T-helper 22 cell (primary cell): ENCODE measurements at places on chromosomes 11 and 22.

GRCh38 chr22:32660292-32660691, 141.2 kb upstream of the TIMP3 start:
- DNase-seq, result no peak

- DNase-seq, result no peak
Measured at GRCh38 chr11:118877487-118878162, 6.1 kb upstream of the CXCR5 start.

DNA sequence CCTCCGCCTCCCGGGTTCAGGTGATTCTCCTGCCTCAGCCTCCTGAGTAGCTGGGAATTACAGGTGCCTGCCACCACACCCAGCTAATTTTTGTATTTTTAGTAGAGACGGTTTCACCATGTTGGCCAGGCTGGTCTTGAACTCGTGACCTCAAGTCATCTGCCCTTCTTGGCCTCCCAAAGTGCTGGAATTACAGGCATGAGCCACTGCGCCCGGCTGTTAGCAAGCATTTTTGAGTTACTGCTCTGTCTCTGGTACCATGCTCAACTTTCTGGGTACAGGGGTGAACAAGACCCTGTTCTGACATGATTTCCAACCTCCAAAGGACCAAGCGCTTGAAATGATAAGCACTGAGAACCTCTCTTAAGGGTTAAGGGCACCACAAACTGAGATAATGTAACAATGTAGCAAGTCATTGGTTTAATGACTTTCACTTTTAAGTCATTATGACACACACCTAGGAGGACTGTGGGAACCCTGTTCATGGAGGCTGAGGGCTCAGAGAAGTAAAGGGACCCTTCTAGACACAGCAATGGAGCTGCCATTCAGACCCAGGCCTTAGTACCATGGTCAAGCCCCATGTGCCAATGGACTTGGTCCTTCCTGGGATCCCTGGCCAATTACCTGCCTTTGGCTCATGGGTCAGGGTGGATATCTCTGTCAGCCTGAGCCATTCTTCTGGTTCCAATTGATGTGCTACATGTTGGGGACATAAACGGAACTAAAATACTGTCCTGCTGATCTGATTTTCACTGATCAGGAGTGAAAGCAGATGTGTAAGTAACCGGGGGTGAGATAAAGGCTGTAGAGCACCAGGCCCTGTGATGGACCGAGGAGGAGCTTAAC, 11.6 kb downstream of the SLC3A2 start:
- DNase-seq, result no peak

GRCh38 chr11:114433376-114433775, 5.9 kb upstream of the REXO2 start:
- DNase-seq, result no peak

DNA sequence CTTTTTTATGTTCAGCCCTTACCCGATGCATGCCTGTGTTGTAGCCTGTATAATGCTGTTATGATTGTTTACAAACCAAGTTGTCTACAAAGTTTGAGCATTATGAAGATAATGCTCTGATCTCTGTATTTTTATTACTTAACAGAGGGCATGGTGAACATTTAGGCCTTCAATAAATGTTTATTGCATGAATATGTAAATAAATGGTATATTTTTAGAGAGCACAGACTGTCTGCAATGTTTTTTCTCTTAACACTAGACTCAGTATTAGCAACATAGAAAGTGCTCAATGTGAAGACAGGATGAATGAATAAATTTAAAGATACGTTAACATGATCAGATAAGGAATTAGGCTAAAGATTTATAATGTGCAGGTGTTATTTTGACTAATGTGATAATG, 130.9 kb downstream of the UVRAG start:
- no peak for DNase-seq

GRCh38 chr11:46450846-46451477, 59.4 kb upstream of the CHRM4 start:
- no peak for DNase-seq

DNA sequence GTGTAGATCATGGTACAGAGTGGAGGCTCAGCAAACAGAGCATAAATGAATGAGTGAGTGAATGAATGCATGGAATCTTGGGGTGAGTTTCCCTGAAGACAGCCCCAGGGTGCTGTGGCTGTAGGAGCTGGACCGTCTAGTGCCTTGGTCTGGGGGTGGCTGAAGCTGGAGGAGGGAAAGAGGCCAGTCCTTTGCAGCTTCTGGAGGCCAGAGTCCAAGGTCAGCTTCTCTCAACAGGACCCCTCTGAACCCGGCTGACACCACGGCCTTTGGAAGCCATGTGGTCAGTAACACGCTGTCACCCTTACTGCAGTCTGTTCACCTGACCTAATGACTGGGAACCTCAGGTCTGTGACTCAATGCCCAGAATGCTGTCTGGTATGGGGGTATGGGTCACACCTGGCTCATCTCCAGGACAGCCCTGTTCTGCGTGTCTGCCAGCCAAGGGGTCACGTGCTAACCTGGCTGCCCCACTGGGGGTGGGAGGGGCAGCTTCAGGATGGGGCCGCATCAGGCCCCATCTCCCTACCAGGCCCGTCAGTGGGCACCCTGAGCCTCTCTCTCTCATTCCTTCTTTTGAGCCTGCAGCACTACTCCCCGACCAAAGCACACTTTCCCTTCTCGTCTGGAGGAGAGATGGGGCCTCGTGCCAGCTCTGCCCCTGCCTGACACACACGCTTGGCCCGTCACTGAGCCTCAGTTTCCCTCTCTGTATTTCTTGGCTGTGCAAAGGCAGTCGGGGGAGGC, 24.1 kb upstream of the CHKA start:
- no peak for DNase-seq

DNA sequence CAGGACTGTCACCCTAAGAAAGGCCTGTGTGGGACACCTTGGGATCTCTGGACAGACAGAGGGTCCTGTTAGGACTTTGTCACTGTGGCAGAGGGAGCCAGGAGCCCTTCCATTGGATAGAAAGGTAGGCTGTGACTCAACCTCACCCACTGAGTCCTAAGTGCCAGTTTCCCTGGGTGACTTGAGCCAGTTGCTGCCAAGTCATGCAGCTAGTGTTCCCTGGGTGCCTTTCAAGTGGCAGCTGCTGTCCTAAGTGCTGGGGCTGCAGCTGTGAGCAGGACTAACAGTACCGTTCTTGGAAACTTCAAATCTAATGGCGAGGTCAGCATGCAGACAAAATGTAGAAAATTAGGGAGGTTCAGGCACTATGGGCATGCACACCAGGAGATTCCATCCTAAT, 393.7 kb downstream of the TMEM135 start:
- no peak for DNase-seq

- no peak for DNase-seq
Measured at GRCh38 chr22:44068422-44069191, 44.5 kb downstream of the PARVB start.

DNA sequence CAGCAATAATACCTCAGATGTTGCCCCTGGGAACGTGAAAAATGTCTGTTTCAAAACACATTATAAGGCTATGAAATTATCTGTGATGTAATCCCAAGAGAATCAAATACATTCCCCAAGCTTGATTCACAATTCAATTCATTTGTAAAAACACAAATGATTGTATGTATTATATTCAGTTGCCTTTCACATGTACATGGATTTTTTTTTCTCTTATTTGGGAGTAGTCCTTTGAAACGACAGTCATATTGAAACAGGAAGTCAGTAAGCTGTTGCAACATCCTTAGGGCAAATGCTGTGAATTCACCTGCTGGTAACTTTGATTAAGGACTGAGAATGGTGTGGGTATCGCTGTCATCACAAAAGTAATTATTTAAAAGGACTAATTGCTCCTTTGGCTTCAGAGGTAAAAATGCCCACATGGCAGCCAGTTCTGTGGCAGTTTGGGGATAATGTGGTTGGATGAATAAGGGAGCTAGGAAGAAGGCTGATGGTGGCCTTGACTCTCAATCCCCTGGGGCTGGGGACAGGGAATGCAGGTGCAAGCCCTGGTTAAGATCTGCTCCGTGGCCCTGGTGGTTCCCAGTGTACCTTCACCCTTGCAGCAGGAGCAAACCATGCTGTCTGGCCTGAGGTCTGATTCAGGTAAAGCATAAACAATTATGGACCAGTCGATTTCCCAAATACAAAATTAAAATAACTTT, 13.2 kb downstream of the EHF start:
- DNase-seq, result no peak

DNA sequence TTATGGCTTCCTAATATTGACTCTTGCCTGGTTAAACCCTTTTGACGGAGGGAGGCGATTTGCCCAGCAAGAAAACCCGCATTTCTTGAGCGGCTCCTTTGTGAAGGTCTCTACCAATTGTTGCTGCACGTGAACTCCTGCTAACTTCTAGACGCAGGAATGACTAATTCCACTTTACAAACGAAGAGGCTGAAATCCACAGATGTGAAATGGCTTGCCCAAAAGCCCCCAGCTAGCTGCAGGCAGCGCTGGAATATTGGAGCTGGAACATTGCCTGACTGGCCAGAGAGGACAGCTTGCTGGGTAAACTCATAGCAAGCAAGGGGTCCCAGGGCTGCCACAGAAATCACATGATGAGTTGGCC, 542 bp downstream of the GCAT start:
- DNase-seq, result no peak

GRCh38 chr11:123080015-123080414, 18.1 kb upstream of the HSPA8 start:
- DNase-seq, result no peak

DNA sequence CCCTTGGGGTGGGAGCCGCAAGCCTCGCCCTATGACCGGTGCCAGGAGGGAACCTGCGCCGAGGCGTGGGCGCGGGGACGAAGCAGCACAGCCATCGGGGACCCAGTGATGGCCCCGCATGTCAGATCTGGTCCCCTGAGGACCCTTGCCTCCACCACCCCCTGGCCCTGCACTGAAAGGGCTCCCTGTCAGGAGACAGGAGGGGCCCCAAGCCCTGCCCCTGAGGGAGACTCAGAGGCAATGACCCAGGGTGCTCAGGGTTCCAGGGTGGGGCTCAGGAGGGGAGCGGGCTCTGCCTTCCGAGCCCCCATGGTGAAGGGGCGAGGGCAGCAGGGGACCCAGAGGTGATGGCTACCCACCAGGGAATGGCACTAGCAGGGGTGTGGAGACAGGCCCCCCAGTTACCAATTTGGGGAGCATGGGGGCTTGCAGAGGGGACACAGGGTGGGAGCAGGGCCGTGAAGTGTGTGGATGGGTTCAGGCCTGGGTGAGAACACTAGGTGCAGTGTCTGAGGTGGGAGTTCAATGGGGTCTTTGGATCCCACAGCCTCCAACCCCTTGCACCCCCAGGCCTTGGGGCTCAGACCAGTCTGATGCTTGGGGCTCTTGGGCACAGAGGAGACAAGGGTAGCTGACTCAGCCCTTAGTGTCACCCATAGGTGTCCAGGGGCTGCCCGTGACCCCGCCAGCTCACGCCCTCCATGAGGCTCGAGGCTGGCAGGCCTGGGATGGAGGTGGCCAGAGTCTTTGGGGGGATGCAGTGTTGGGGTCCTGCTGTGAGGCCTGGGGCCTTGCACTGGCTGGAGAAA, 499 bp downstream of the LRRC56 start:
- DNase-seq, result no peak

- no peak for DNase-seq
Measured at GRCh38 chr11:19218216-19218615, 16.4 kb upstream of the CSRP3 start.

- DNase-seq, result no peak
Measured at GRCh38 chr11:93278976-93279375, 51.6 kb upstream of the DEUP1 start.

DNA sequence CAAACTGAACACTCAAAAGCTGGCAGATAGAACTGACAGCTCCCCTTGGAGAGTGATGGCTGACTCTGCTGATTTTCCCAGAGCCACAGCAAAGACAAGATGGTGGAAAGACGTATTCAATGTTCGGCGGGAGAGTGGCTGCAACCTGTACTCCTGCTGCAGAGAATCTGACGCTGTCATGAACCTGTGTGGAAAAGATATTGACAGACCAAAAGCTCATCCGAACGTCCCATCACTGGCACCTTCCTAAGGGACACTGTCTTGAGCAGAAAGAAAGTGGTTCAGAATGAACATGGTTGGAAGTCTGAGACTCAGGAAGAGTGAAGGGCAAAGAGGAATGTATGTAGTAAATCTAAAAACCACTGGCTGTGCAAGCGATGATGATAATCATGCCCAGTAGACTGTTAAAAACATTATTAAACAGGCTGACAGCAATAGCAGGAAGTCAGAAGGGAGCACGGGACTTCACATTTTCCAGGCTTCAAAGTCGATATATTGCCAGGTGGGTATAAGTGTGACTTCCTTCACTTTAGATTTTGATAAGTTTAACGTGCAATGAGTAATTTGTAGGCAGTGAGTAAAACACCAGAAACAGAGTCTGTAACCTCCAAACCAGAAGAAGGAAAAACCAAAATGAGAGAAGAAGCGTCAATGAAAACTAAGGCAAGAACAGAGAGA, 6.2 kb upstream of the IL17REL start:
- no peak for DNase-seq

DNA sequence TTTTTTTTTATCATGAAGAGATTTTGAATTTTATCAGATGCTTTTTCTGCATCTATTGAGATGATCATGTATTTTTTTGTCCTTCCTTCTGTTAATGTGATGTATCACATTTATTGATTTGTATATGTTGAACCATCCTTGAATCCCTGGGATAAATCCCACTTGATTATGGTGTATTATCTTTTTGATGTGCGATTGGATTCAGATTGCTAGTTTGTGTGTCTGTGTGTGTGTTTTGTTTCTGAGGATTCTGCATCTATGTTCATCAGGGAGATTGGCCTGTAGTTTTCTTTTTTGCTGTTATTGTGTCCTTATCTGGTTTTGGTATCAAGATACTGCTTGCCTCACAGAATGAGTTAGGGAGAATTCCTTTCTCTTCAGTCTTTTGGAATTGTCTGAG, 52.6 kb downstream of the KCNQ1OT1 start:
- DNase-seq, result no peak

DNA sequence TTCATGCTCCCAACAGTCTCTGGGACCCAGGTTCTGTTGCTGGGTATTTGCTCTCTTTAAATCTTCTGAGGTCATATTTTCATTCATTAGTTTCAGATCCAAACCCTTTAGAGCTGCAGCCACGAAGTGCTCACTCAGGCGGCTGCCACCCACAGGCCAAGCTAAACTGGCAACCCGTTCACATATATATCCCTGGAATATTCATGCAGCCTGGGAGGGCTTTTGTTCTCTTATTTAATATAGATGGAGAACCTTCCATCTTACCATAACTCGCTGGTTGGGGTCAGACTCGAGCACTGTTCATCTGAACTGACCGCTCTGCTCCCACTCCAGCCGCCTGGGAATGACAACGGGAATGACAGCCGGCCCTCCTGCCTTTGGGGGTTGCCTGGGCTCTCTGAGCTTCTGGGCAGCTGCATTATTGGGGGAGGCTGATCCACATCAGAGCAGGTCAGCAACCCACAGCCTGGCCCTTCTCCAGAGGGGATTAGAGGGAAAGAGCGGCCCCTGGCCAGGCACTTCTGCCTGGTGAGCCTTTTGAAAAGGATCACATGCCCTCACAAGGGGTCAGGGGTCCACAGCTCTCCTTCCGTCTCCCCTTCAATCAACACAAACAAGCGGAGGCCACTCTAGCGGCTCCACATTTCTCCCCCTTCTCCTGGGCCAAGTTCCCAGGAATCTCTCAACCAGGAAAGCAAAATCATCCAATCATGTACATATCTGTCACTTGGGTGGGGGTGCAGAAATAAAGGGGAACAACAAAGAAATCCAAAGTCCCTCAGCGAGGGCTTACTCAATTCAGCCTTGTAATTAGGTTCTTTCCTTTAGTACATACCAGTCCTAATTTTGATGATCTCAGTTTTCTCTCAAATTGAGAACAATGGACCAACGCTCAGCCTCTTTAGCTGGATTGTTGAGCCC, 11.8 kb downstream of the TMEM184B start:
- no peak for DNase-seq

- no peak for DNase-seq
Measured at GRCh38 chr11:11709447-11710239, 87.8 kb upstream of the GALNT18 start.
